Activated T-helper 2 cell treated with anti-CD3 and anti-CD28 coated beads, Interferon-gamma antibody, Interleukin-2, Interleukin-4, amounts not matched to agents 10 μg/mL and 5 μg/mL and 100 μg/mL, durations not matched to agents 14 hours and 24 hours and 36 hours (primary cell): ENCODE measurements at places on chromosomes 1 and 21. TPM values are rescaled to one million over a fixed set of nuclear protein-coding genes. Genes with fewer than 3 reads are reported as not detected.

GRCh38 chr1:230112131-230112701, 45.2 kb downstream of the GALNT2 start:
- no peak for DNase-seq

DNA sequence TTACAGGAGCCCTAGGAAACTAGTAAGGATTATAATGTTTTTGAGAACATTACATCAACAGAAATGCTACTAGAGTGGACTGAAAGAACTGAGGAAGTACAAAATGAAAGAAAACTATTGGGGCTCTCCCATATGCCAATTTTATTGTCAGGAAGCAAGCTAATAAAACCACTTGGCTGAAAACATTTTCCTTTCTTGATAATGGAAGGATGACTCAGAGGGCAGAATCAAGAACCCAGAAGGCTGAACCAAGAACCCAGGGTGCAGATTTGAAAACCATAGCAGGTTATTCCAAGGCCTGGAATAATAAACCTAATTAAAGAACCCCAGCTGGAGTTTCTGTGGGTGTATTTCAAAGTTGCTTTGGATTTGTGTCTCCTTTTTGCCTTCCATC, 70.7 kb downstream of the RPE65 start:
- DNase-seq: no peak

DNA sequence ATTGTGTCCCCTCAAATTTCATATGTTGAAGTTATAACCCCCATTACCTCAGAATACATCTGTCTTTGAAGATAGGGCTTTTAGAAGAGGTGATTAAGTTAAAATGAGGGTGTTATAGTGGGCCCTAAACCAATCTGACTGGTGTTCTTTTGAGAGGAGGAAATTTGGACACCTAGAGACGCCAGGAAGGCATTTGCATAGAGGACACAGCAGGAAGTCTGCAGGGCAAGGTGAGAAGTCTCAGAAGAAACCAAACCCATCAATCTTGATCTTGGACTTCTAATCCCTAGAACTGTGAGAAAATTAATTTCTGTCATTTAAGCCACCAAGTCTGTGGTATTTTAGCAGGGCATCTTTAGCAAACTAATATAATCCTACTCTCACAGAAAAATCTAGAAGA, 13.0 kb downstream of the GOLPH3L start:
- DNase-seq: no peak

GRCh38 chr1:18302788-18303413, 177.8 kb upstream of the KLHDC7A start:
- DNase-seq: no peak

SLC6A17 gene
- 0.41 and 0.46 TPM in 2 replicates for total RNA-seq

PRAMEF33 gene
- total RNA-seq: not detected in 2 replicates

DNA sequence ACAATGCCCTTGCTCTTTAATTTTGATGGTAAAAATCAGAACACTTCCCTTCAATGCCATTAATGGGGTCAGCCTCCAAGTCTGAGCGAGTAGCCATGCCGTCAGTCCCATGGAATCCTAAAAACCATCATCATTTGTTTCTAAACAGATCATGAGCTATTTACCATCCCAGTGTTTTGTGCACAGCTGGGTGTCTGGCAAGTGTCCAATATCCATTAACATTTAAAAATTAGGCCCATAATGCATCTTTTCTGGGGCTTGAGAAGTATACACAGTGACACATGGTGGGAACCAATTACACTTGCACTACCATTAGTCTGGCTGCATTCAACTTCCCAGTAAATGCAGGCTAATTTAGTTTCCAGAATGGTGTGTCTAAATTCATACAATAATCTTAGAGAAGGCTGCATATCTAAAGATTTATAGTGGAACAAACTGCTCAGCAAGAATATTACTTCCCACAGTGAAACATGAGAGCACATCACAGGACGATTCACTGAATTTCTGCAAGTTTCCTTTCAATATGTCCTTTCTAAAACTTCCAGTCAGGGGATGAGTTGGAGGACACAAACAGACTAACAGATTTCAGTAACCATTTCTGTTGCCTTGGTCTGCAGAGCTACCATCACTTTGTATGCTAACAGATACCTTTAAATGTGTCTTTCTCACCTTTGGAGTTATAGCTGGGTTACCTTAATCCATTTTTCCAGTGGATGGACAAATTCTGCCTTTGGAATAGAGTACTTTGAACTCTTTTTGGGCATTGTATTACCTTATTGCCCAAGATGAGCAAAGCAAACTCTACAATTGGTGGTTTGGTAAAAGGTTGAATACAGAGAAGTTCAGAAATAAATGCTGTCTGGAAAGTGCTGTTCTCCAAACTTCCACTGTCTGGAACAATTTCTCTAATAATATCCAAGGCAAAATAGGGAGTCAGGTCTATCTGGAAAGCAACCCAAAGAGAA, 258.0 kb downstream of the PTBP2 start:
- DNase-seq: no peak

- no peak for DNase-seq
These were observed 44.3 kb upstream of the WNT2B start for GRCh38 chr1:112464501-112464900.

GRCh38 chr1:211839106-211839505, 8.5 kb upstream of the LPGAT1 start:
- DNase-seq: no peak

INAVA gene
- total RNA-seq: not detected in 2 replicates

GRCh38 chr1:75338616-75339483, 204.7 kb downstream of the LHX8 start:
- no peak for DNase-seq

LAD1 gene
- not detected in 2 replicates for total RNA-seq
